Activated CD8-positive, alpha-beta memory T cell treated with anti-CD3 and anti-CD28 coated beads for 48 hours (primary cell): ENCODE measurements at places on chromosomes 2 and 18.

DNA sequence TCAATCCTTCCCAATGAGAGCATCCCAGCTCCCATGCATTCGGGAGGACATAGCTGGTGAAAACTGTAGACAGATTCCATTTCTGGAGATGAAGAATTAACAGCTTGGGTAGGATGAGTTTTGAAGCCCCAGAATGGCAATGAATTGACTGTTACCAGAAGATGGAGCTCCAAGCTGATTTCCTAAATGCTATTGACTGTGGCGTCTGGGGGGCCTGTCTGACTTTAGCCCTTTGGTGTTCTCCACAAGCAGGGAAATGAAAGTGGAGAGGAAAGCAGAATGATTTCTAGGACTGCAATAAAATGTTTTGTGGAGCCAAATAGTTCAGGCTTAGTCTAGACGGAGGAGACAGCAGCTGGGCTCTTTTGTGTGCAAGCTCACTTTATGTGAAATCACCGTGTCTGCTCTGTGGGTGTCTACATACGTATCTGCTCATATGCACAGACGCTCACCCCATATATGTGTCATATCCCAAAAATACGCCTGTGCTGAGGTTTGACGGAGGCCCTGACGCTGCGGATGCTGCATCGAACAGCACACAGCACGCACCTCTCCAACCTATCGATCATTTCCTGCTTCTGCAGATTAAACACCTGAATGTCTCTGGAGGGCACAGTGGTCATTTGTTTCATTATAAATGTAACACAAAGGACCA lies 166.4 kb upstream of the PXDN start:
- no peak for DNase-seq

GRCh38 chr2:107806901-107807300 lies 19.8 kb upstream of the RGPD4 start:
- no peak for DNase-seq

GRCh38 chr2:215998636-215999035 lies 14.7 kb downstream of the MREG start:
- no peak for DNase-seq

GRCh38 chr18:68267583-68267982 lies 447.3 kb downstream of the TMX3 start:
- no peak for DNase-seq

- no peak for DNase-seq
These were observed 126.1 kb downstream of the HNMT start for GRCh38 chr2:138090330-138090729.

DNA sequence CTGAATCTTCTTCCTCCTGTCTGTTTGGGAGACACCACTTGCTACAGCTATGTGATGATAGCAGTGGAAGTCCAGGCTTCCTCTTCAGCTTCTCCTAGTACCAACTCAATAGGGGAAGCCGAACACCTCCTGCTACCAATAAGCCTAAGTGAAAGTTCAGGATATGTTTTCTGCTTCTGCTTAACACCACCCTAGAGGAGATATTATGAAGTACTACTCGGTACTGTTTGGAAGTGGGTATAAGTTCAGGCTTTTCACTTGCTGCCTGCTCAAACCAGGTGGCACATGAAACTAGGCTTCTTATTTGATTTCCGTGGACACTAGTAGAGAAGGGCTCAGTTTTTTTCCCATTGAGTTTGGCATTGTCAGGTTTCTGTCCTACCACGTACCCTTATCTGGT lies 99.8 kb downstream of the PTPN4 start:
- DNase-seq, result no peak

- DNase-seq, result no peak
These were observed 26.3 kb downstream of the RNF144A start for GRCh38 chr2:6943523-6943922.

DNA sequence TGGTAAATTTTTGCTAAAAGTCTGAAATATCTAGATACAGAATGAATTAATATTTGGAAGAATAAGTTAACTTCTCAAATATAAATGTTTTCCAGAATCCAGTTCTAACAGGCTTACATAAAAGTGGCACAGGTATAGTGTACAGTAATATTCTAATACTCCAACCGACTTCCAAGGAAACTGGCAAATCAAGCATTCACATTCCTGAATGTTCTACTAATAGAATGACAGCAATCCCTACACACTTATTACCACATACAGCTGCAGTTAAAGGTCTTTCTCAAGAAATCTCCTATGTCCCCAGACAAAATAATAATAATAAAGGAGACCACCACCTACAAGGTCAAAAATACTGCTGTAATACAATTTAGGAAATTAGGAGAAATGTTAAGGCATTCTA lies 31.9 kb downstream of the TMEM131 start:
- DNase-seq, result no peak

GRCh38 chr18:51425889-51426288 lies 228.4 kb upstream of the MEX3C start:
- DNase-seq, result no peak

DNA sequence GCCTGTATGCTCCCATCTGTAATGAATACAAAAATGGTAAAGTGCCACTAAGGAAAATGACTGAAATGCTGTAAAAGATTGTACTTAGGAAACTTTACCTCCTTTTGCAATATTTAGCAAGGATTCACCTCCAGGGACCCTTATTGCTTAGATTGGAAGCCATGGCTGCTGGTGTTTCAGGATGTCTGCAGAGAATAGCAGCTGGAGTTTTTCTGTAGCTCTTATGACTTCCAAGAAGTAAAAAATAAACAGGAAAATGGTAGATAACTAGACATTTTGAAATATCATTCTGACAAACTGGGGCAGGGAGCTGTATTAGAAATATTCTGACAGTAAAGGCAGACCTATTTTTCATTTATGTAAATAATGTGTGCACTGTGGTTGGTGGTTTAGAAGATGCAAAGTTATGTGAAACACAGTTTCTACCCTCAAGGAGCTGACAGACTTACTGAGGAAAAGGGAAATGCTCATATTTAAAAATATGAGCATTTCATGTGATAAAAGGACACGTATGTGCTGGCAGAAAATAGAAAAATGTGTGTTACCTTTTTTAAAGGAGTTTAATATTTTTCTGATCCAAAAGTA lies 224.9 kb upstream of the BOD1L2 start:
- no peak for DNase-seq

DNA sequence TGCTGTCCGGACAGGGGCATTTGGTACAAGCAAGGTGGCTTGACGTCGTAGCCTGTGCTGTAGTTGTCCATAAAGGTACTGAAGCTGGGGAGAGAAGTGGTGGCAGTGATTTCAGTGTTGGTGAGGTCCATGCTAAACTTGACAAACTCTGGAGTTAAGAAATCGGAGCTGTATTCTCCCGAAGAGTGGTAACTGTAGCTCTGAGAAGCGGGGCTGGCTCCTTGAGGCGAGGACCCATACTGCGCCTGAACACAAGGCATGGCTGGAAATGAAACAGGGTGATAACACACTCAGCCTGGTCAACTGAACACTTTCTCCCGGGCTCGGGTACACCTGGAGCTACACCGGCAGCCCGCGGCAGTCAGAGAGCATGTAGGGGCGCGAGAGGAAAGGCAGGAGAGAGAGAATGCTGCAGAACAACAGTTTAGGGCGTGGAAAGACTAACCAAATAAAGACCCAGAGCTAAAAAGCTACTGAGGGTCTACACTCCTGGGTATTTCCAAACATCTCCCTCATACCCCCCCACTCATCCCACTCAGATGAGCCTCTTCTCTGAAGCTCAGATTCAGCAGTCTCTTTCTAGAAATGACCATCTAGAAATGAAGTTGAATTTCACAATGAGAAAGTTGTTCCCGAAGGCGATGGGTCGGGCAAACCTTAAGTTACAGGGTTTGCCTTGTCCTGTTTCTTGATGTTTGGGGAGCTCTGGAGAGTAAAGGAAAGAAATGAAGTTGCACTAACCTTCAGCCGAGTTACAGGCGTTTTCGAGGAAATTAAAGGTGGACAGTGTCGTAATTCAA lies 2.4 kb downstream of the NR4A2 start:
- DNase-seq, result no peak

GRCh38 chr18:13395577-13395976 lies 177.0 kb downstream of the LDLRAD4 start:
- no peak for DNase-seq

DNA sequence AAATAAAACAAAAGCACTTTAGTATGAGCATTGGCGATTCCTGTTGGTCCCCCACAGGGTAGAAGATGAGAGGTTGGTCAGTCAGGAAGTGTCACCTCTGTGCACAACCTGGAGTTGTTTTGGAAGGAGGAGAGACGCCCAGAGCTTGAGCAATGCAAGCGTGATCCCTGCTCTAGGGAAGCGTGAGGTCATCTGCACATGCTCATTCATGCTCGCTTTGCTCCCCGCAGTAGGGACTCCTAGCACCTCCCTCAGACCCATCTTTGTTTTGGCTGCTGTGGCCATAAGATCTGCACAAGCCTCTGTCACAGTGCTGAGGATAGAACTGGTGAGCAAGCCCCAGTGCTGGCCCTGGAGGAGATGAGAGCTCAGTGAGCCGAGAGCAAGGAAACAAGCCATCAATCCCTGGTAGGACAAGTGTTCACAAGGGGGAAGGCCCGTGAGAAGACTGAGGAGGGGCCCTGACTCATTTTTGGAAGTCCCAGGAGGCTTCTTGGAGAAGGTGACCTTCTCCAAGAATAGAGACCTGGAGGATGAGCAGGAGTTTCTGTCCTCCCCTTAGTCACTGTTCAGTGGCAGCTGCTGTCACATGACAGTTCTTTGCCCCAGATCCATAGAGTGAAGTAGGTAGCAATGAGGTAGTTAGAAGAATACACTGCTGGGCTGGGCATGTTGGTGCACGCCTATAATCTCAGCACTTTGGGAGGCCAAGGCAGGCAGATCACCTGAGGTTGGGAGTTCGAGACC lies 13.3 kb upstream of the ATP8B1 start:
- DNase-seq, result no peak

DNA sequence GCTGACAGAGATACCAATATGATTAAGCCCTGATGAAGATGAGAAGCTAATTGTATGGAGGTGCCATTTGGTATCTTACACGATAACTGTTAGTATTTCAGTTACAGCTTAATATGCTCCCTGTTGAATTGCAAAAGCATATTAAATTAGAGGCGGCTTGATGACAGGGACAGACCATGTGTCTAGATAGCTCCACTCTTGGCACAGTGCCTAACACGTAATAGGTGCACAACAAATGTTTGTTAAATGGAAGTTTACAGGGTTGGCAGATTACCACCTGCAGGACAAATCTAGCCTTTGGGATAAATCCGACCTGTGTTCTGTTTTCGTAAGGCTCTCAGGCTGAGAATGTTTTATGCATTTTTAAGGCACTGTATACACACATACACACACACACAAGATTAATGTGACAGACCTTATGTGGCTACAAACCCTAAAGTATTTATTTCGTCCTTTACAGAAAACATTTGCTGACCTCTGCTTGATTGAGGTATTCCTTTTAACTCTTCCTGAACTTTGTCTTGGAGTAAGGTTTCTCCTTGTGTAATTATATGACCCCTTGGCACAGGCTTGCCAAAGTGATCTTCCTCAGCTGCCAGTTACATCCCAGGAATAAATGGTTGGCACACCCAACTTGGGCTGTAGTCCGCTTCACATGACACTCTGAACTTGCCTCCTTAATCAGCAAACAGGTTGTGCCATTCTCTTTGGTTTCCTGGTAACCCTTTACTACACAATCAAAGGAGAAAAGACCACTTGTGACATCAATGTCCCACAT lies 348.9 kb downstream of the HRH4 start:
- no peak for DNase-seq

GRCh38 chr2:26696351-26696816 lies 3.9 kb downstream of the KCNK3 start:
- DNase-seq, result no peak

DNA sequence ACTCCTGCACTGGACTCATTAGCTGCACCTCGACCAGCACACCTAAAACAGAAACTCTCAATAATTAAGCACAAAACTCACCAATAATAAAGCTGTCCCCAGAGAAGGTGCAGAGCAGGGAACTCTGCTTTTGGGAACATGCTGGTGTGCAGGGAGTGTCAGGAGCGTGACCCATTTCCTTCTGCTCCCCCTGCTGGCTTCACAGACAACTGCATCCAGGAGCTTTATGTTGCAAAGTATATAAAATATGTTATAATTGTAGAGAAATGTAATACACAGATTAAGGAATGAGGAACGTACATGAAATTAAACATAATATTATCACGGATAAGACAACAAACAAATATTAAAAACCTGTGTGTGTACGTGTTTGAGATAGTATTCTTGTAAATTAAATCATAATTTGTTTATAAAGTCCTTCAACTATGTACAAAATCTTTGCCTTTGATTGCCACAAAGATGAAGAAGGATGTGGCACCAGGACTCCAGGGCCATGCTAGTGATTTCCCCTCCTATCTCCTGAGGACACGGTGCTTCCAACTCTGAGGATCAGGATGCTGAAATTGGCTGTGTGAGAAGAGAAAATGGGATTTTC lies 68.6 kb upstream of the MAL start:
- DNase-seq, result peak; percentile 6

DNA sequence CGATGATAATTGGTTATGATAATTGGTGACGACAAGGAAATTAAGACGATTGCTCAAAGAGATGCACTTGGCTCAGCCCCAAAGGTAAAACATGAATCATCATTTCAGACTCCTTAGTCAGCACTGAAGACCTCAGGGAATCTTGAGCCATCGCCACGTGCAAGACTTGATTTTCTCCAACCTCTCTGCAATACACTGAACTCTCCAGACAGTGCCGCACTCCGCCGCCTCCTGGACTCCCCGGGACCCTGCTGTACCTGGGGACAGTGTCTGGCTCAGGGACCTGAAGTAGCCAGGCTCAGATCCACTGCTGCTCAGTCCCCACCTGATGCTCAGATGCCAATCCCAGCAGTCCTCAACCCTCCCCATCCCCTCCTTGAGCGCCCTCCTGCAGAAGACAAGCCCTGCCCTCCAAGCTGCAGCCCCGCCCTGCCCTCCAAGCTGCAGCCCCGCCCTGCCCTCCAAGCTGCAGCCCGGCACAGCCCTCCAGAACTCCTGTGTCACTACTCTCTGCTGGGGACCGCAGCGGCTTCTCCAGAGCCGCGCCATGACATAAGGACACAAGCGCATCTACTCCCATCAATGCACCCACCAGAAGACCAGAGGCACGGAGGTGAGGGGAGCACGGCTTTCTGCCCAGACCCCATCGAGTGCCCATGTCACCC lies 1.1 kb downstream of the TMEM18 start:
- no peak for DNase-seq

GRCh38 chr2:6077585-6077984 lies 385.4 kb downstream of the SOX11 start:
- no peak for DNase-seq

- DNase-seq, result no peak
These were observed 13.0 kb upstream of the TYMS start for GRCh38 chr18:644395-645004.
